Skeletal muscle cell (primary cell): ENCODE measurements at places on chromosomes 6 and 20.

- no peak for DNase-seq
These were observed 58.0 kb upstream of the FRMD1 start for GRCh38 chr6:168137024-168137423.

- DNase-seq = no peak
These were observed 23.5 kb downstream of the PLEKHG1 start for GRCh38 chr6:150622941-150623874.

- no peak for DNase-seq
These were observed 65.8 kb downstream of the ADTRP start for GRCh38 chr6:11712760-11713159.

GRCh38 chr6:141290941-141291721, 841.6 kb upstream of the GJE1 start:
- DNase-seq = no peak

GRCh38 chr20:51712501-51713212, 55.5 kb downstream of the ATP9A start:
- no peak for DNase-seq

GRCh38 chr6:105974986-105975385, 111.2 kb upstream of the PRDM1 start:
- DNase-seq = no peak

DNA sequence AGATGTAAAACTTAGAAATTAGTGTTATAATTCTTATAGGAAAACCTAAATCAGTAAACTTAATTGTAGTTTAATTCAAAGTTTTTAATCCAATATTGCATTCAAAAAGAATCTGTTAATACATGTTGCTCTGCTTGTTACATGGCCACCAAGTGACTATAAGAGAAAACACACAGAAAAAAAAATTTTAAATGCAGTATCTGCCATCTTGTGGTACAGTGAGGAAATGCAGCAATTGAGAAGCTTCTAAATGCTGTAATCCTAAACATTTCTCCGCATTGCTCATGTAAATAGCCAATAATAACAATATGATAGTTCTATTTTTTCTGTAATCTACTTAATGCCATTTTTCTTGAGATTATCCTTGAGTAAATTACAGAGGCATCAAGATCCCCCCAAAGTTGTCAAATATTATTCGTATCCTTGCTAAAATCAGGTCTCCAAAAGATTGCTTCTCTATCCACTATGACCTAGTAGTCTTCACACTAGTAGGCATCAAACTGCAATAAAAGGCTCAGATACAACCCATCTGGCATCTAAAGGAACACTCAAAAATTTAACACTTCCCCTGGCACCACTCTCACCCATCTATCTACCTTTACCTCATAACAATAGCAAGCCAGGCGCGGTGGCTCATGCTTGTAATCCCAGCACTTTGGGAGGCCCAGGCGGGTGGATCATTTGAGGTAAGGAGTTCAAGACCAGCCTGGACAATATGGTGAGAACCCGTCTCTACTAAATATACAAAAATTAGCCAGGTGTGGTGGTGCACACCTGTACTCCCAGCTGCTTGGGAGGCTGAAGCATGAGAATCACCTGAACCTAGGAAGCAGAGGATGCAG, 34.6 kb downstream of the HDAC2 start:
- peak; percentile 16 for DNase-seq

GRCh38 chr6:99344289-99344688, 5.2 kb downstream of the FAXC start:
- peak; percentile 33 for DNase-seq

DNA sequence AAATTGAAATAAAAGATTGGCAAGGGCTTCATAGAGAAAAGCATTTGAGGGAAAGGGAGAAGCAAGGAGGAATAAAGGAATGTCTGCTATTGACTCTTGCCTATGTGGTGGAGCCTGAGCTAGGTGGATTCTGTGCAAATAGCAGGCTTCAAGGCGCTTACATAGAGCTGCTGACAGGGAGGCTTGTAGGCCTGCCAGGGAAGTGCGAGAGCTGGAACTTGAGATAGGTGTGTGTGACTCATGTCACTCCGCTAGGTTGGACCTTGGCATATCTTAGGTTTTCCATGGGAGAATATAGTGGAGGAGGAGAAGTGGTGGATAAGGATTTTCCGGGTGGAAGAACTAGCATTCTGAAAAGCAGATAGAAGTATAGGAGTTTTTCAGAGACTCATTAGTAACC, 14.0 kb downstream of the SNRNP48 start:
- DNase-seq = no peak

GRCh38 chr6:73727114-73727513, 31.1 kb downstream of the CD109 start:
- no peak for DNase-seq
